ENCODE measurements at places on chromosomes 4 and X. TPM values are rescaled to one million over a fixed set of nuclear protein-coding genes. Genes with fewer than 3 reads are reported as not detected.

ODAPH gene
- total RNA-seq: not detected

NPNT gene
- 1.3 TPM for total RNA-seq

ANXA10 gene
- total RNA-seq: not detected

FABP2 gene
- not detected for total RNA-seq

SLC7A11 gene
- total RNA-seq: 4.6 TPM

SYP gene
- 75.1 TPM for total RNA-seq

HS3ST1 gene
- total RNA-seq: 0.38 TPM

GPR34 gene
- total RNA-seq: 1.9 TPM

PITX2 gene
- 0.37 TPM for total RNA-seq

HEPH gene
- total RNA-seq: 7.1 TPM

PGAM4 gene
- total RNA-seq: not detected

YIPF7 gene
- total RNA-seq: 0.33 TPM

TREX2 gene
- 0.38 TPM for total RNA-seq

ZNF157 gene
- not detected for total RNA-seq

SLIT2 gene
- 69.2 TPM for total RNA-seq

TRIM61 gene
- total RNA-seq: not detected

IL3RA gene
- not detected for total RNA-seq

MAGEA4 gene
- not detected for total RNA-seq

Data from motor neuron (in vitro differentiated cells).